NCI-H2081 (cell line): ENCODE measurements at places on chromosomes 5 and 9.

GRCh38 chr9:135376511-135377265, 102.9 kb upstream of the PPP1R26 start:
- no peak for DNase-seq

- no peak for DNase-seq
Observed at GRCh38 chr9:99107421-99107820, 2.5 kb downstream of the TGFBR1 start.

DNA sequence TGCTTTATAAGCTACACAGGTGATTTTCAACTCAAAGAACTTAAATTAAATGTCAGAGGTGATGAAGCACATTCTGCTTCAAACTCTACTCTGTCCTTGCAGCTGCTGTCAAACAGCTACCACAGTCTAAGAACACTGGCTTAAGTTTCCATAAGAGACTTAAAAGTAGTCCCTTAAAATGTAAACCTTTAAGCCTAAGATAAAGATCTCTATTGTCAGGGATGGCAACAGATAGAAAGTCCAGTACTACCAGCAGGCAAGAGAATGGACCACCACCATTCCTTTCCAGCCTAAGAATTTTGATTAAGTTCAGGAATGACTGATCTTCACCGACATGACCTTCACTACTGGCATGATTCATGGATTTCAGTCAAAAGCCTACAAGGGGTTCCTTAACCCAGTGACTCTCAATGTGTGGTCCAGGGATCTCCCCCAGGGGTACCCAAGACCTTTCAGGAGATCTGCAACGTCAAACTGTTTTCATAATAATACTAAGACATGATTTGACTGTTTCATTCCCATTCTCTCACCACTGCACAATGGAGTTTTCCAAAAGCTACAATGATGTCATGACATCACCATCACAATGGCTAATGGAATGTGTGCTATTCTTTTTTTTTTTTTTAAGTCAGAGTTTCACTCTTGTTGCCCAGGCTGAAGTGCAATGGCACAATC, 41.1 kb upstream of the PLPP6 start:
- DNase-seq, result no peak

- no peak for DNase-seq
Observed at GRCh38 chr5:54969856-54970828, 15.3 kb downstream of the ESM1 start.

- DNase-seq, result no peak
Observed at GRCh38 chr9:135038331-135038730, 49.1 kb upstream of the OLFM1 start.

- DNase-seq, result peak; percentile 37
Observed at GRCh38 chr5:112848116-112848811, 12.8 kb upstream of the SRP19 start.

GRCh38 chr9:82679472-82679871, 383.5 kb downstream of the RASEF start:
- DNase-seq, result no peak

- no peak for DNase-seq
Observed at GRCh38 chr5:61010467-61011454, 65.8 kb downstream of the NDUFAF2 start.

DNA sequence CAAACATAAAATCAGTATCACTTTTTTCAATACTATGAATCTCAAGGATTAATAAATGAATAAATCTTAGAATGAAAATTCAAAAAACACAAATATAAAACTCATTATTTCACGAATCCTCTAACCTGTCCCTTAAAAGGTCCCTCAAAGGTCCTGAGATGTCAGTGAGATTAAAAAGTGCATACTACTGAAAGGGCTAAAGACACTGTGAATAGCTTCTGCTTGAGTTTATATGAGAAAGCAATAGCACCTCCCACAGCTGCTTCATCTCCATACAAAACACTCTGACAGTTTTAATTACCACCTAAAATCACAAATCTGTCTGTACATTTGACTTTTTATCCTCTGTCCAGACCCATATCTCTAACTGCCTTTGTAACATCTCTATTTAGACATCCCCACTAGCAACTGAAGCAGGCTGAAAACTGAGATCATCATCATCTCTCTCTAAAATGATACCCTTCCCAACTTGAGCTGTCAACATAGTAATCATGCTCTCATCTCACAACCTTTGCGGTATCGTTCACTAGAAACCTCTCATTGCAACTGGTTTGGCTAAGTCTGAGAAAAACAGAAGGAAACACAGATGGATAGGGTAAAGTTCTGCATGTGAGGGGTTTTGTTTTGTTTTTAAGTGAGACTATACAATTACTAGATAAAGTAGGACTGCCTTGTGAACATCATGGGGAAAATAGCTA, 56.3 kb downstream of the TBCA start:
- DNase-seq, result no peak

- no peak for DNase-seq
Observed at GRCh38 chr9:136690104-136690805, 3.0 kb upstream of the AGPAT2 start.

GRCh38 chr5:9924614-9925013, 294.5 kb upstream of the TAS2R1 start:
- DNase-seq, result no peak

DNA sequence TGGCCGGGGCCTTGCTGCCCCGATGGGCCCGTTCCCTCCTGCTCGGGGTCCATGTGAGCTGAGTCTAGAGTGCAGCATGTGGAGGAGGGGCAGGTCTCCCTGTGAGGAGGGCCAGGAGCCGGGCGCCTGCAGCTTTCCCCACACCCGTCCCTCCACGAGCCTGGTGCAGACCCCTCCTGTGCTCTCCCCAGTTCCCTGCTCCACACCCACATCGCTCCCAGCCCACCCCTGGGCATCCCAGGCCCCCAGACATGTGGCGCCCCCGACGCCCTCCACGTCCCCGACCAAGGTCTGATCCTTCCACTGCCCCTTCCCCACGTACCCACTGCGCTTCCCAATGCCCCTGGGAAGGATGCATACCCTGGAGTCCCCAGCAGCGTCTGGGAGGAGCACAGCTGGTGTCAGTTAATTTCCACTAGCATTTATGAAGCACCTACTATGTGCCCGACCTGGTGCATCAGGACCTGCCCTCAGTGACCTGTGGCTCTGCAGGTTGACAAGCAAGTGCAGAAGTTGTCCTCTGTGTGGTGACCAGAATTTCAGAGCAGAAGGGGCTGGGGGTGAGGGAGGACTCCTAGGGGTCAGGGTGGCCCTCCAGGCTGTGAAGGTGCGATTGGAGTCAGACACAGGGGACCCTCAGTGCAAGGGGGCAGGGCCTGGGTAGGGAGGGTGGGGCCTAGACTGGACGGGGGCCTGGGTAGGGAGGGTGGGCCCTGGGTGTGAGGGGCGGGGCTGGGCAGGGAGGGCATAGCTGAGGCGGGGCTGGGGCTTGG, 10.8 kb upstream of the SLC6A18 start:
- no peak for DNase-seq

- DNase-seq, result no peak
Observed at GRCh38 chr5:68628082-68628814, 412.7 kb downstream of the PIK3R1 start.

GRCh38 chr5:147688656-147689356, 93.7 kb downstream of the JAKMIP2 start:
- DNase-seq, result peak; percentile 11

DNA sequence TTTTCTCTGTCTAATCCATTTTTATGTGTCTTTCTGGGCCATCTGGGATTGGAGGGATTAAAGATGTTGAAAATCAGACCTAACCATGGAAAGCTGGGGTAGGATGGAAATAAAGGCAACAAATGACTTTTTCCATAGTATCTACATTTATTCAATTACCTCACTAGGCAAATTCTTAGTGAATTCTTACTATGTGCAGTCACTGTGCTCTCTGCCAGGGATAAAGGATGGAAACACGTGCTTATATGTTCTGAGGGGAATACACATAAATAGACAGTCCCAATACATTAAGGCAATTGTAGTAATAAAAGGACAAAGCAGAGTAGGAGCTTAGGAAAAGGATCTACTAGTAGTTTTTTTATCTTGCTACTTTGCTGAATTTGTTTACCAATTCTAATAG, 214.2 kb downstream of the PRR16 start:
- no peak for DNase-seq

DNA sequence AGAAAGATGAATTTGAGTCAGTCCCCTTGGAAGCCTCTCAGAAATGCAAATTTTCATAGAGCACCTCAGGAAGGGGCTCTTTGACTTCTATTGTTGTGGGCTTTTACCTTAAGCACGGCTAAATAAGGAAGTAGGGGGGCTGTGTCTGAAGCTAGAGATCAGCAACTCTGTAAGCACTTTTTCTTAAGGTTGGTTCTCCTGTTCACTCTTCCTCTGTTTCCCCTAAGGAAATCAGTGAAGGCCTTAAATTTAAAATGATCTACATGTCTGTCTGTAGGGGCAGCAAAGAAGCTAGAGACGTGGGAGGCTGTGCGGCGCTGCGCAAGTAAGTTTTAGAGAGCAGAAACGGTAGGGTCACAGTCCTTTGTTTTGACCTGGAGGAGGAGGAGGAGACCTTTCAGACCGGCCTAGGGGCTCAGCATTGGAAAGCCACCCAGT, 1.2 kb upstream of the CDC14B start:
- DNase-seq, result no peak

DNA sequence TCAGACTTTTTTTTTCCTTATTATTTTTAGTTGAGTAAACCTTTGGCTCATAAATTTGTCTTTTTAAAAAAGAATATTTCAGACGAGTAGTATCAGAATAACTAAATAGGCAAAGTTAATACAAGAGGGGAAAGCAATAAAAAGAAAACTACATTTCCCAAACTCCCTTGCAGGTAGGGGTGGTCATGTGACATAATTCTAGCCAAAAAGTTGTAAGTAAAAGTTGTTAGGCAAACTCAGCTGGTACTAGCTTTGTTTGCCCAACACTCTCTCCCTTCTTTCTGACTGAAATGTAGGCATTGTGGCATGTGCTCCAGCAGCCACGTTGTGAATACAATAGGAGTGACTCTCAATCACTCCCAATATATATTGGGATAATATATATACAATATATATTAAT, 20.9 kb downstream of the GIN1 start:
- no peak for DNase-seq

DNA sequence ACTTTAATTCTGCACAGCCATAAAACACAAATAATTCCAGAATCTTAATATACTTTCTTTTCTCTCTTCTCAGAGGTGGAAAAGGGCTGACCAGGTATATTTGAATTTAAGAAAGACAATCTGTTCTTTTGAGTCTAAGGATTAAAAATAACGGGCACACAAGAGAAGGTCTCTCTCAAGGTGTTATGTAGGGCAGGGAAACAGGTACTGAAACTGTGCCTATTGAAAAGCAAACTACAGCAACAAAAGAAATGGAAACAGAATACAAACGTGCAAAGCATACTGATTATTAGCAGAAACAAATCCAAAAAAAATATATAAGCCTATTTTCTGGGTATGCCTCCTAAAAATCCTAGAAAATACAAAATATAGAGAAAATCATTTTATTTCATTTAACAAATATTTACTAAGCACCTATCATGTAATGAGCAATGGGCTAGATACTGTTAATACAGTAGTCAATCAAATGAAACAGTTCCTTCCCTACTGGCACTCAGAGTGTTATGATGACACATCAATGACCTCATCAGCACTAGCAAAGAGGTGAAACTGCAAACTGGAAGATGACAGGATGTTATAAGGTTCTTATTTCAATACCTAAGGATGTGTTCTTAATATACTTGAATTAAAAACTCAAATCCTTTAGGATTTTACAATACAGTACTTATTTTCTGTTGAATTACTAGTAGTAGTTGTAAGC, 87.7 kb downstream of the AUH start:
- no peak for DNase-seq

DNA sequence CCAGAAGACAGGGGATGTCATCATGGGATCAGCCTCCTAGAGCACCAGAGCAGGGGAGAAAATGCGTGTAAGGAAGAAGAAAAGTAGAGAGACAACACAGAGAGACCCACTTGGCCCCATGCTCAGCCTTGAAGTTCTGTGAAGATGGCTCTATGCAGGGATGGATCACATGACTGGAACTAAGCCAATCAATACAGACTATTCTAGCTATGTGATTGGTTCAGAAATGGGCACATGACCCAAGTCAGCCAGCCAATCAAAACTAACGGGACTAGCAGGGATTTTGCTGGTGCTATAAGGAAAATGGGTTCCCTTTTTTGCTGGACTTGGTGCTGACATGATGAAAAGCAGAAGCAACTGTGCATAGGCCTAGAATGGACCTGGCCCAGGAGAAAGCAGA, 173.0 kb upstream of the TBC1D2 start:
- no peak for DNase-seq

DNA sequence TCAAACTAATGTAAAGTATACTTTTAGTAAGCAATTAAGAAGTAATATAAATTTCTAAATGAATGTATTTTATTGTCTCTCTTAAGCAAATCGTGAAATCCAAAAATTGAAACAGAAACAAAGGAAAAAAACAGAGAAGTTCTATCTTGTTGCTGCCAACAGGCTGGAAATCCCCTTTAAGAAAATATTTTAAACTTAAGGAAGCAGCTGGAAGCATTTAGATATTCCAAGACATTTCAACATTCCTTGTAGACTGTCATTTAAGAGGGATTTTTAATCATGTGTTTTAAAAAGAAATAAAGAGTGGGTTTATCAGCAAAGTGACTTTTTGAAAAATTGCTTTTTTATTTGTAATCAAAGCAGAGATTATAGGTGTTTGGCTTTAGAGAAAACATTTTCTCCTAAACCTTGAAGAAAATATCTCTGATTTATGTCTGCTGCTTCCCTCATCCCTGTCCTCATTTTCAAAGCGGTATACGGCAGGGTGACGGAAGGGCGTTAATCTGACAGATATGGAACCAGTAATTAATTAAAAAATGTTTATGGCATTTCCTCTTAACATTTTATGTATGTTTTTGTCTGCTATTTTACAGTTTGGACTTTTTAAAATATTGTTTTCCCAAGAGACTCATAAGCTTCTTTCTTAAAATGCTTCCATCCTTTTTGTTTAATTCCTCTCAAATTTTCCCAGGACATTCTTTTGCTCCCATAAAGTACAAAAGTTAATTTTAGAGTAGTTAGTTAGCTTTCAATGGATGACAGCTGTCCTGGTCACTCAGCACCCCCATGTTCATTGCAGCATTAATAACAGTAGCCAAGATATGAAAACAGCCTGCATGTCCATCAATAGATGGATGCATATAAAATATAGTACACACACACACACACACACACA, 245.6 kb downstream of the LURAP1L start:
- no peak for DNase-seq

DNA sequence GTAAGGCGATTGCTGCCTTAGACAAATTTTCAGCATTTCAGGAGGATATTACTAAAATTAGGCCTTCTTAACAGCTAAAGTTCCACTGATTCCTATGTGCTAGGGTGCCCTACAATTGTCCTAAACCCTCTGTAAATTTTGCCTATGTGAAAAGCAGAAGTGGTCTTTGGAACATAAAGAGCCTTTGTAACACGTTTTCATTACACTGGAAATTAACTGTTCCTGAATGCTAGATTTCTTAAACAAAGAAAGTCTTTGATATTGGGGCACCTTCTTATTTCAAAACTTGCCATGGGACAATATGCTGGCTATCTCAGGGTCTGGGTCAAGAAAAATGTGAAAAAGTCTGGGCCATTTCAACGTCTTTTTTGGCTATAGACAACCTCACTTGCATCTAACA, 60.4 kb upstream of the MOCS2 start:
- no peak for DNase-seq

GRCh38 chr9:116198344-116198743, 44.8 kb downstream of the PAPPA start:
- no peak for DNase-seq

GRCh38 chr9:38358390-38359296, 33.9 kb upstream of the ALDH1B1 start:
- DNase-seq, result no peak

GRCh38 chr5:25224316-25224982, 579.7 kb upstream of the CDH10 start:
- no peak for DNase-seq
